ENCODE measurements at places on chromosomes 6 and 20.

DNA sequence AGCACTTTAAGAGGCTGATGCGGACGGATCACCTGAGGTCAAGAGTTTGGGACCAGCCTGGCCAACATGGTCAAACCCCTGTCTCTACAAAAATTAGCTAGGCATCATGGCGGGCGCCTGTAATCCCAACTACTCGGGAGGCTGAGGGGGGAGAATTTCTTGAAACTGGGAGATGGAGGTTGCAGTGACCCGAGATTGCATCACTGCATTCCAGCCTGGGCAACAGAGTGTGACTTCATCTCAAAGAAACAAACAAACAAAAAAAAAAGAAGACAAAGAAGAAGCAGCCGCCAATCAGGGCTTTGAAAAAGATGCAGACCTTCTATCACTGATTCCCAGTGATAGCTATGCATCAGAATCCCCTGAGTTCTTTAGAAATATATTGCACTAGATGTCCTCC is 56.8 kb downstream of the COL9A1 start:
- DNase-seq: no peak

DNA sequence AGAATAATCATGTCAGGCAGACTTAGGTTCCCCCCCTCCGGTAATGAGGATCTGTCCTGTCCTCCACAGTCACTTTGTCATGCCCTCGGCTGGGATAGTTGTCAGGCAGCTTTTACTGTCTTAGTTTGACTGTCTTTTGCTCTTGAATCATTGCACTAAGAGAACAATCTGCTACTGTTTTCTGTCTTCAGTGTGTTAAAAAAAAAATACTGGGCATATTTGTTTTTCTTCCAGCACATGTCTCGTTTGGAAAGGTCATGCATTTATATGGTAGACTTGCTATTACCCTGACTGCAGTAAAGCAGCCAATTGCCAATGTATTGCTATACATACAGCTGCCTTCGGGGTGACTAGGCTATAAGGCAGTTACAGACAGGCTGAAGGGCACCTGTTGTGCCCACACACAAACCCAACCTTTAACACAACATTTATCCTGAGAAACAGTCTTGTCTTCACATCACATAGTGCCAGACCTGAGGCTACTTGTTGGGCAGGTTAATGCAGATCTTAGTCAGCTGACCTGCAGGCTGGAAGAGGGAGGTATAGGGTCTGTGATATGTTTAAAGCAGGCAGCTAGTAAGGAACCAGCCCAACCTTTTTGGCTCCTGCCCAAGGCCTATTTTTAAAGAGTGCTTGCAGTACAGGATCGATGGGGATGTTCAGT is 26.7 kb downstream of the ARFGEF3 start:
- no peak for DNase-seq

DNA sequence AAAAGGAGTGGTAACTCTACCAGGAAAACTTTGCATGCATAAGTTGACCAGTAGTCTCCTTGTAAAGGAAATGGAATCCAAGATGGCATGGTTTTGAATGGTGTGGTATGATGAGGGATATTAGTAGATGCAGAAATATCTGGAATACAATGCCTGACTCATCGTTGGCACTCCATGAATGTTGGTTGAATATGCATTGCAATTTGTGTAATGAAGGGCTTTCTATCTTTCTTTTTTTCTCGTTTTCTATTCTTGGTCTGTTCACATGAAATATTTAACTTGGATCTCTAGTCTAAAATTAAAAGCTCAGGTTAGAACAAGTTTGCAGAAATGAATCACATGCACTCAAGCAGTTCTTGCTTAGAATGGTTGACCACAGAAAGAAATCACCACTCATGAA is 277.3 kb upstream of the PRND start:
- no peak for DNase-seq

GRCh38 chr6:56536536-56536935 is 106.2 kb downstream of the DST start:
- no peak for DNase-seq

DNA sequence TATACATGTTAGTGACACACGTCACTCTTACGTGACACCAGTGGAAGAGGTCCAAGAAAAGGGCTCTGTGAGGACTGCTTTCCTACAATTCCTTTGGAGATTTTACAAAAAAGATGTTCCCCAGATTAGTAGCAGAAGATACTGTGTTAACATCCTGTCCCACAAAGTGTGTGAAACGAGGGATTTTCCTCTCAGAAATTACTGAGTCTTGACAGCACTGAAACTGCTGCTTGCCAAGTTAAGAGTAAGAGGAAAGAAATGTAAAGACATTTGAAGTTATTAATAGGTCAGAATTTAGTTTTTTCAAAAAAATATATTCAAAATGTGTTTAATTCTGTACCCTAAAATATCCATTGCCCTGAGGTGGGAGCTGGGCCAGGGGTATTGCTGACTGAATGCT is 58.8 kb upstream of the MAP7 start:
- no peak for DNase-seq

GRCh38 chr20:53722515-53723036 is 128.9 kb upstream of the ZNF217 start:
- no peak for DNase-seq

DNA sequence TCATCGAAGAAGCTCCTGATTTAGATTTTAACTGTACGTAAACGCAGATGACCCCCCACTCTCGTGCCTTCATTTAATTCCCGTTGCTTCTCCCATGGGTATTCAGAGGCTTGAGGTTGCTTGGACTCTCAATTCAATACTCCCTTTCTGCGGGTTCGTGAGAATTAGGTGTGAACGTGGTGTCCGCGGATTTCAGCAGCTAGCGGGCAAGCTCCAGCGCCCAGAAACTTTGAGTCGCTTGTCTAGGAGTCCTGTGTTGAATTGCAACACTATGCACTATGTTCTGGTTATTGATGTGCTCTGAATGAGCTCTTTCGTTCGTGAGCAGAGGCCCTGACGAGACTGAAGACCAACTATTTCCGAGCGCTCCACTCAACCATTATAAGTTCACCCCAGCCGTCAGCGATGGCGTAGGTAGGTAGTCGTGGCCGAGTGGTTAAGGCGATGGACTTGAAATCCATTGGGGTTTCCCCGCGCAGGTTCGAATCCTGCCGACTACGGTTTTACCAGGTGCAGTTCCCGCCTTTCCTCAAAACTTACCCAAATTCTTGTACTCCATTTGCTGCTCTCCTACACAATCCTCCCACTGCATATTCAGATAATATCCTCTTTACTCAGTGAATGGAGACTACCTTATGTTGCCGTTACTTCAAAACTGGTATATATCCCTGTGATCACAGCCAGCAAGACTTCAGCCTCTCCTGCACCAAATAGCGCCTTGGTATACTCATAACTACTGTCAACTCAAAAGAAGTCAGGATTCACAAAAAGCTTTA is 72.6 kb upstream of the ZNF184 start:
- no peak for DNase-seq

- no peak for DNase-seq
These were observed 46.4 kb downstream of the SNAI1 start for GRCh38 chr20:50029083-50029696.

DNA sequence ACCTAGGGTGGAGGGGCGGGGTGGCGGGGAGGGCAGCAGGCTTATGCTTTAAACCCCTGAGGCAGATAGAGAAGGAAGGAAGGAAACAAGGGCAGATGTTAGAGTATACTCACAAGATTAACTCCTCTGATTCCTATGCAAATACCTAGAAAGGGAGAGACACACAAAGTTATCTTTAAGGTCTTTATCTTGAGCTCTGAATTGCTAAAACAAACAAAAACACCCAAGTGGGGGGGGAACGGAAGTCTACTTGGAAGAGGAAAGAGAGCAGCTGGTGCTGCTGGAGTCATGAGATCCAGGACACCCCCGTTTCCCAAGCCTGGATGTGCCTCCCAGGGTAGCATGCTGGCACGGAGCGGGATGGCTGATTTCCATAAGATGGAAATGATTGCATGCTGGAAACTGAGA is 43.4 kb downstream of the PLAGL1 start:
- DNase-seq: no peak

DNA sequence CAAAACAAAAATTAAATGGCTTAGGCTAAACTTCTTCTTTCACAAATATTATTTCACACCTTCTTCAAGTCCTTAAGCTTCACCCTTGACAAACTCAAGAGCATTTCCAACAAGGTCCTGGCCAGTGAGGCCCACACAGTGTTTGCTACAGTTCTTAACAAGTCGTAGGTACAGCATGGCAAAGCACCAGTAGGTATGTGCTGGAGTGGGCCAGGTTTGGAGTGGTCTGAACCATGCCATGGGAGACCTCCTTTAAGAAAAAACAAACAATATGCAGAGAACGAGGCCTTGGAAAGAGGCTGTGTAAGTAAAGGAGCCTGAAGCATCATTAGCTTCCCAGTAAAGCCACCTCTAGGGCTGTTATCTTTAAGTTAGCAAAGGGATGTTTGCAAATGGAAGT is 154.3 kb upstream of the SNX9 start:
- DNase-seq: no peak

DNA sequence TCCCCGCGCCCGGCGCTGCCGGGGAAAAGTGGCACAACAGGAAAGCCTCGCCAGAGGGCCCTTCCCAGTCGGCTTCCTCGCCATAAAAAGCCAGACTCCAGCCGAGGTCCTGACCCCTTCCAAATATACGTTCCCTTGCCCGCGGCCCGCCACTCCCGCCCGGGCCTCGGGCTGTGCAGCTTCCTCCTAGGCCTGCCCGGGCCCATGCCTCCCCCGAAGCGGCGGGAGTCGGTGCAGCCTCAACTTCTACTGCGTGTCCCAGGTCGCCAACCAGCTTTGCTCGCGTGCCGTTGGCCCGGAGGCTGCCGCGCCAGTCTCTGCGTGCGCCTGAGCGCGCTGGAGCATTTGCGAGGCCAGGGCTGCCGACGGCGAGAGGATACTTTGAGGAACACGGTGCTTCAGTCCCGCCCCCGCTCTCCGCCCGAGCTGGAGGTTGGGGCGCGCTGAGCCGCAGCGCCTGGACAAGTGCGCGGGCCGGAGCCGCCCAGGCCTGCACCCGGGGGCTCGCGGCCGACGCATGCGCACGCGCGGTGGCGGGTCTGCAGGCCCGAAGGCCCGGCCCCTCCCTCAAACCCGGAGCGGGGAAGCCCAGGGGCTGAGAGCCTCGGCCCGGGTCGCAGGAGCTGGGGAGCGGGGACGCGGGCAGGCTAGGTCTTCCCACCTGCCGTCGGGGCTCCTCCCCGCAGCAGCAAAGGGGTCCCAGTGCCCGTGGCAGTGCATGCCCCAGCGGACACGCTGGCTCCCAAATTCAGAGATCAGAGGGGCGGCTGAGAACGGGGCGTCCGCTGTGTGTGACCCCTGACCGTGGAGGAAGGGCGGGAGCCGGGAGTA is 10.2 kb downstream of the FOXC1 start:
- DNase-seq: no peak

DNA sequence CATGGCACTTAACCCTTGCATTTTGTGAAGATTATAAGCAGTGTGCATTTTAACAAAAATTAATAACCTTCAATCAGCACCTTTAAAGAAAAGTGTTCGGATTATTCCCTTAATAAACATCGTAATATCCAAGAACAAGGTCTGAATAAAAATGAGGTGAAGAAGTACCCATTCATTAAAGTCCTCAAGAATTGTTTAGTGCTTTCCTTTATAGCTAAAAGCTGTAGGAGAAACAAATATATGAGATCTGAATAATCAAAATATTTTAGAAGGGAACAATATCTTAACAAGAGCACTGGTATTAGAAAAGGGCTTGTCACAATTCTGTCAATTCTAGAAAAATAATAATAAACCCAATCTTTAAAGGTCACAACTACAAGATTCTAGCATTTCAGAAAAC is 167.7 kb upstream of the SUPT3H start:
- DNase-seq: no peak

GRCh38 chr6:20260360-20260759 is 48.1 kb upstream of the MBOAT1 start:
- no peak for DNase-seq

GRCh38 chr6:56690519-56691285 is 48.0 kb upstream of the DST start:
- no peak for DNase-seq

GRCh38 chr20:53678990-53679596 is 85.5 kb upstream of the ZNF217 start:
- DNase-seq: no peak

DNA sequence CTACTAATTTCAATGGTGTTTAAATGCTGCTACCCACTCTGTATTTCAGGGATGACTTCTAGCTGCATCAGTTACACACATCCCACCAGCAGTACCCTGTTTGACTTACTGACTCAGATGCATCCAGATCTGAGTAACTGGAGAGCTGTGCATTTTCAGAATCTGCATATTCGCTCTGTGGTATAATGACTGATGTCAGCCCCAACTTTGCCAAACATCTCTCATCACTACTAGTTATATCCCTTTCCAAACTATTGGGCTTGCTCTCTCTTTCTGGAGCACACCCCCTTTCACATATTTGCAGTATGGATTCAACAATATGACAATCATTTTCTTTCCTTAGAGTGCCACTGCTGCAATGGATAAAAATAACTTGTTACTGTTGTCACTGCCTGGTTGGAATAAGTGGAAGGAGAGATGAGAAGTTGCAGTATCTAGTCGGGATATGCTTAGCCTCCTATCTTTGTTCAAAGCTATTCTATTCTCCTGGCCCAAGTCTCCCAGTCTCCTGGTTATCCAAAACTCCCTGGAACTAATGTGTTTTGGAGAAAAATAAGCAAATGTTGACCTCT is 3.3 kb upstream of the RSPO3 start:
- no peak for DNase-seq

DNA sequence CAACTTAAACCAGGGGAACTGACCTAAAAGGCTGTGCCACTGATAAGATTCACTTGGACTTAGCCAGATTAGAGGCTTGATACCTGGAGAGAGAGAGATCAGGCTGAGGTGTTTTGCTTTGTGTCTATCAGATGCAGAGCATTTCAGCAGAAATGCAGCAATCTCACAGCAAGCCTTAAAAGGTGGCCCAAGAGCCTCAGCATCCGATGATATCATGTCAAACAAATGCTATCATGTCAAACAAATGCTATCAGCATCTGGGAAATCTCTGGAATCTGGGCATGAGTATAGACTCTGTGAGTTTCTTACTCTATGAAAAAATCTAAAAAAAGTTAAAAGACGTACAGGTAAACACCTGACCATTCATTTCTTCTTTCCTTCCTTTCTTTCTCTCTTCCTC is 718.9 kb downstream of the EYS start:
- no peak for DNase-seq

DNA sequence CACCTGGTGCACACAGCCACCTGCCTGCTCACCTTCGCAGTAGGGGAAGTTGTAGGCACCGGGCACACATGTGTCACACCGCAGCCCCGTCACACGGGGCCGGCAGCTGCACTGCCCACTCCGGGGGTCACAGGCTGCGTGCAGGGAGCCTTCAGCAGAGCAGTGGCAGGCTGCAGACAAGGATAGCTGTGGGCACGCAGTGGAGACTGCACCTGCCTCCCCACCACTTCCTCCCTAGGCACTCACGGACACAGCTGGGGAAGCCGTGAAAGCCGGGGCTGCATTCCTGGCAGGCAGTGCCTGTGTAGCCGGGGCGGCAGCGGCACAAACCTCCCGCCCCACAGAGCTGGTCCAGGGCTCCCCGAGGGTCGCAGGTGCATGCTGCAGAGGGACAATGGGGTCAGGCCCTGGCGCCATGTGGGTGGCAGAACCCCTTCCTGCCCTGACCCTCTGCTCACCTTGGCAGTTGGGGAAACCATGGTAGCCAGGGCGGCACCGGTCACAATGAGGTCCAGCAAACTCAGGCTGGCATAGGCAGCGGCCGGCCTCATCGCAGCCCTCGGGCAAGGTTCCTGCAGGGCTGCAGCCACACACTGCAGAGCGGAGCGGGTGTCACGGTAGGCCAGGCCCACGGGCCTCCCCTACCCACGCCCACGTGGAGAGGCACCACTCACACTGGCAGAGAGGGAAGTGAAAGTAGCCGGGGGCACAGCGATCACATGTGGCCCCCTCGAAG is 29.4 kb downstream of the LAMA5 start:
- DNase-seq: no peak

- peak; percentile 12 for DNase-seq
These were observed 111.2 kb upstream of the BEND6 start for GRCh38 chr6:56843476-56844349.
